GM04504 (cell line): ENCODE measurements at places on chromosomes 13 and 19.

DNA sequence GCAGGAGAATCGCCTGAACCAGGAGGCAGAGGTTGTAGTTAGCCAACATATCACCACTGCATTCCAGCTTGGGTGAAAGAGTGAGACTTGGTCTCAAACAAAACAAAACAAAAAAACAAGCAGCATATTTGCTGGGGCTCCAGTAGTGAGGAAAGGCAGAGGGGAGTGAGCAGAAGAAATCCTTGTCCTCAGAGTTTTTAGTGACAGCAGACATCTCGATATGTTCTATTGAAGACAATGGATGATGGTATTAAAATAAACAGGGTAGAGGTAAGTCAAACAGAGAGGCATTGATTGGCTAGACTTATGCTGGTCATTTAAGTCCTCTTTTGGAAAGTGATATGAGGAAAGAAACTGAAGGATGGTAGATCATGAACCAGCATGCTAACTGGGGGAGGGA, 19.0 kb downstream of the NLRP7 start:
- no peak for DNase-seq

GRCh38 chr13:103935117-103935516, 868.9 kb upstream of the SLC10A2 start:
- no peak for DNase-seq

DNA sequence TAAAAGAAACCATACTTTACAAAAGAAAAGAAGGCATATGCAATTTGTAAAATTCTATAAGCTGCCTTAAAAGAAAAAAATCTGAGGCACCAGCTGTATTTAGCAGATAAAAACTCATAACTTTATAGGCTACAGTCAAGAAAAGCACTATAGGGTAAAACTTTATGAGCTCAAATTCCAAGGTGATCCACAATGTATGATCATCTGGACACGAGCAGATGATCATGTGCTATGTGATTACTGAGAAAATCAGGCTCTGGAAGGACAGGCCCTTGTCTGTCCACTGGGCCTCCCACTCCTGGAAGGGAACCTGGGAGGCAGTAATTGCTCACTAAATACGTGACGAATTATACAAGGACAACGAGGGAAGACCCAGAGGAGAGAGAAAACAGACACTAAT, 7.3 kb downstream of the GRTP1 start:
- DNase-seq, result no peak

DNA sequence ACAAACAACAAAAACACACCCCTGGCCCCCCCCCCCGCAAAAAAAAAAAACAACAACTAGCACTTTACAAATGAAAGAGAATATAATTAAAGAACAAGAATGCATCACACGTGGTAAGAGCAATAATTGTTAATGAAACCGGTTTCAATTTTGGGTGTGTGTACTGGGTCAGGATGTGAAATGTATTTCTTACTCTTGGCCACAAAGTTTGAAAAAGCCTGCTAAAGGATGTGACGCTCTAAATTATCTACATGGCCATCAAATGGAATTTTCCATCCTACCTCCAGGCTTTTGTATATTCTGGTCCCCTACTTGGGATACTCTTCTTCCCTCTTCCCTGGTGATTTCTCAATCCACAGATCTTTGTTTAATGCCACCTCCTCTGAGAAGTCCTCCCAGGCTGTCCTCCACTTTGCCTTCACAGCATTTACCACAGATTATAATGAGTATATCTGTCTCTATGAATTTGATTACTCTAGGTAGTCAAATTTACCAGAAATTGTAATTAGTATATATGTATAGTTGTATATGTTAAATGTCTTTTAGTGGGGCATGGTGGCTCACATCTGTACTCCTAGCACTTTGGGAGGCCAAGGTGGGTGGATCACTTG, 2.1 kb downstream of the SARS2 start:
- DNase-seq, result no peak

DNA sequence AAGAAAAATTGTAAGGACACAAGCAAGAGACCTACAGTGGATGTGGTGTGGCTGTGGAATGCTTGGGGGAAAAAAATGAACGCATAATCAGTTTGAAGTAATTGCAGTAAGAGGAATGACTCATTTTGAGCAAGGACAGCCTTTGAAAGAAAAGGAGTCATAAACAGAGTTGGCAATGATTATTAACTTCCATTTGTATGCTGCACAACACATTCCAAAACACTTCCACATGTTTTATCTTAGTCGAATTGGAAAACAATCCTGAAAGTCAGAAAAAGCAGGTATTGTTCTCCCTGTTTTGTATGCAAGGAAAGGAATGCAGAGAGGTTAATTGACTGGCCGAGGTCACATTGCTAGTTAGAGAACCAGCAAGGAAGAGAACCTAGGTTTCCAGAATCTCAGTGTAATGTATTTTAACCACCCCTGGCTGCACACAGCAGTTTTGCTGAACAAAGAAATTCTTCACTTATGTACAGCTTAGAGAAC, 630.0 kb upstream of the MIR17HG start:
- peak; percentile 71 for DNase-seq

- DNase-seq, result peak; percentile 32
Measured at GRCh38 chr13:40069173-40070044, 413.9 kb downstream of the COG6 start.

DNA sequence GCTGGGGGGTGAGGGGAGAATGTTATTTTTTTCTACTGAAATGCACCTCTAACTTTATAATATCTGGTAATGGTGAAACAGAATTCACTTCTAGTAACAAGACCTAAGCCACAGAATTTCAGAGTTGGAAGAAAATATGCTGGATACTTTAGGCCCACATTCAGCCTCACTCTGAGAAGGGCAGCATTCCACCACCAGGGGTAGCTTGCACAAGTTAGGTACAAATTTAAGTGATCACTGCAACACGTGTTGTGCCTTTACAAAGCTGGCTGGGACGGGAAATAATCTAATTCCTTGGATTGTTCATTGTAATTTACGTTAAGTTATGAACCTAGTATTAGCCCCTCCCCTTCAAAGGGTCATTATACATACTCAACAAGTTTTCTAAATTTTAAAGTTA, 192.3 kb downstream of the RGCC start:
- no peak for DNase-seq

DNA sequence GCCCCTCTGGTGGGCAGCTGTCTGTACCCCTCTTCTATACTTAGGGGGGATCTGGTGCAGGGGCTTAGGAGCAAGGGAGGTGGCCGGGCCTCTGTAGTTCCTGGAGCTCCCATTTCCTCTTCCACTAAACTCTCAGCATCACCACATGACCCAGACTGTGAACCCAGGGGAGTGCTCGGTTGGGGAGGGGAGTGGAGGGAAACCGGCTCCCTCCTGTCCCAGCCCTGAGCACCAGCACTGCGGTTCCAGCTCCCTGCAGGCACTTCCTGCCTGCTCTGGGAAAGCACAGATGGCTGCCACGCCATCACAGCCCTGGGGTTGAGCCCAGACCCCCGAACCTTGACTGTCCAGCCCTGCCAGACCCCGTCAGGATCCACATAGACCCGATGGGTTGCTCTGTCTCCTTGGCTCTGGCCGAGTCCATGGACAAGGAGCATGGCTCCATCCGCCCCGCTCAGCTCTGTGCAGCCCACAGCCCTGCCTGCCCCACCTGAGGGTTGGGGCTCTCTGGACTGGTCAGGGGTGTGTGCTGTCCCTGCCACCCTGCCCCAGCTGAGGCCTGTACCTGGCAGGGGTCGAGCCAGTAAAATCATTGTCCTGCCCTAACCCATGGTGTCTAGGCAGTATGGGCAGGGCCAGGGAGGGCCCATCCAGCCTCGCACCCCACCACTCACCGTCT, 36.0 kb upstream of the SLC7A10 start:
- no peak for DNase-seq

GRCh38 chr13:67048084-67048820, 181.9 kb downstream of the PCDH9 start:
- DNase-seq, result no peak

- DNase-seq, result no peak
Measured at GRCh38 chr13:108915095-108915633, 285.8 kb downstream of the MYO16 start.

DNA sequence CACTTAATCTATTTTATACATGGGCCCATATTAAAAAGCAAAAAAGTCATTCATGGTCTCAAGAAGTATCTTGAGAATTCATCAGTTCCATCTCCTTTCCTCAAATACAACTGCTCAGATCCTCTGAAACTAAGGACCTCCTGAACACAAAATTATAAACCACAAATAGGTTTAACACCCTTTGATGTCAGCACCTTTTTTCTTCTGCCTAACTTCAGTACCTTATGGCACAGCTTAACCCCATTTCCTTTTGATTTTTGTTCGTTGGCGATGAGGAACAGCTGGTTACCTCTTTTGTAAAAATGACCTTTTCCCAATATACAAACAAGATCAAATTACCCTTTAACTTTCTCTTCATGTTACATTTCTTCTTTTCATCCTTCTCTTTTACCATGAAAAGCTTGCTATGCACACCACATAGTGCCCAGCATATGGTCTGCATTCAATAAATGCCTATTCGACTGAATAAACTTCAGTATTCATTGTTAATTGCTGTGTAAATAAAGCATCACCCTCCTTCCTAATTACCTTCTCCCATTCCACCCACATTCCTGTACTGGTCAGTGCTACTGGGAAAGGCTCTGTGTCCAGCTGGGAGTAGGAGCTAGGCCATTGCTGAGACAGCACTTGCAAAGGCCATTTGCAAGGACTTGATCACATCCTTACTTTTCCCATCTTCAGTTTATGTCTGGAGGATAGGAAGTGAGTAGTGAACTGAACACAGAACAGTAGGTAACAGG, 317.9 kb downstream of the SHISA2 start:
- DNase-seq, result no peak

DNA sequence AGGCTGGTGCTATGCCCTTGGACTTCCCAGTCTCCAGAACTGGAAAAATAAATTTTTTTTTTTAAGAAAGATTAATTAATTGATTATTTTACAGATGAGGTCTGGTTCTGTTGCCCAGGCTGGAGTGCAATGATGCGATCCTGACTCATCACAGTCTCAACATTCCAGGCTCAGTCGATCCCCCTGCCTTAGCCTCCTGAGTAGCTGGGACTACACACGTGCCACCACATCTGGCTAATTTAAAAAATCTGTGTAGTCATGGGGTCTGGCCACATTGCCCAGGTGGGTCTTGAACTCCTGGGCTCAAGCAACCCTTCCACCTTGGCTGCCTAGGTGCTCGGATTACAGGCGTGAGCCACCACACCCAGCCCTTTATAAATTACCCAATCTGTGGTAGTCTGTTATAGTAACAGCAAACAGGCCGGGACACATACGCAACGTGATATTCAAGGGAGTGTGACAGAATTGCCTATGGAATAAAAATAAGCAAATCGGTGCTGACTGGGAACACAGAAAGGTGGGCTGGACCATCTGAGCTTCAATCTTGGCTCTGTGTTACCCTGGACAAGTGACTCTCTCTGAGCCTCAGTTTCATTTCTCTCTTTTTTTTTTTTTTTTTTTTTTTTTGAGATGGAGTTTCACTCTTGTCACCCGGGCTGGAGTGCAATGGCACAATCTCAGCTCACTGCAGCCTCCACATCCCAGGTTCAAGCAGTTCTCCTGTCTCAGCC, 42.8 kb downstream of the PIN1 start:
- no peak for DNase-seq
